Stimulated activated CD4-positive, alpha-beta T cell treated with anti-CD3 and anti-CD28 coated beads, Interleukin-15, amount 100 ng/mL, for 1 hour (primary cell): ENCODE measurements at places on chromosomes 7 and 10.

- no peak for DNase-seq
Measured at GRCh38 chr7:17402628-17403278, 104.3 kb downstream of the AHR start.

- DNase-seq: no peak
Measured at GRCh38 chr7:103521937-103522336, 75.9 kb upstream of the SLC26A5 start.

GRCh38 chr7:1857487-1858421, 187.7 kb downstream of the ELFN1 start:
- DNase-seq: no peak

- no peak for DNase-seq
Measured at GRCh38 chr7:42677751-42678699, 233.8 kb downstream of the C7orf25 start.

GRCh38 chr7:90645784-90646183, 49.7 kb downstream of the CDK14 start:
- DNase-seq: no peak

DNA sequence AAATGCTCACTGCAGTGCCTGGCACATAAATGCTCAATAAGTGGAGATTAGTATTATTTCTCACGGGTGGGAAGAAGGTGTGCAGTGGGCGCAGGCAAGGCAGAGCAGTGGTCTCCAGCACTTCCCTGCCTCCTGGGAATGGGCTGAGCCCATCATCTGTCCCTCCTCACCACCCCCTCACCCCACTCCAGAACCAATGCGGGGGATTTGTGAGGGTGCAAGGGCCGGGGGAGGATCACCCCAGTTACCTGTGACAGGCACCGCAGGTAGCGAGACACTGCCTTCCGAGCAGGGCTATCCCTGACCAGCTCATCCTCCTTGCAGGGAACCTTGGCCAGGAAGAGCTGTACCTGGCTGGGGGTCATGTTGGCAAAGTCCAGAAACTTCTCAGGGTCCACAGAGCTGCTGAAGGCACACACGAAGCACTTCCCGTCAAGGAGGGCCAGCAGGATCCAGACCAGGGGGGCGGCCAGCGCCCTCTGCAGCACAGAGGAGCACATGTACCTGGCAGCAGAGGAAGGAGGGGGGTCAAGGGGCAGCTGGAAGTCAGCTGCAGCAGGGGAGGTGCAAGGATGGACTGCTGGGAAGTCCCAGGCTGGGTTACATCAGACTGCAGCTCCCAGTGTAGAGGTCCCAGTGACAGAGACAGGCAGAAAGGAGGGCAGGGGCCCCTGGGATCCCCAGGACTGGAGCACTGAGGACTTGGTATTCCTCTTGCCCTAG, 2.8 kb downstream of the CALHM3 start:
- no peak for DNase-seq

- no peak for DNase-seq
Measured at GRCh38 chr7:22325671-22326070, 31.3 kb downstream of the RAPGEF5 start.

DNA sequence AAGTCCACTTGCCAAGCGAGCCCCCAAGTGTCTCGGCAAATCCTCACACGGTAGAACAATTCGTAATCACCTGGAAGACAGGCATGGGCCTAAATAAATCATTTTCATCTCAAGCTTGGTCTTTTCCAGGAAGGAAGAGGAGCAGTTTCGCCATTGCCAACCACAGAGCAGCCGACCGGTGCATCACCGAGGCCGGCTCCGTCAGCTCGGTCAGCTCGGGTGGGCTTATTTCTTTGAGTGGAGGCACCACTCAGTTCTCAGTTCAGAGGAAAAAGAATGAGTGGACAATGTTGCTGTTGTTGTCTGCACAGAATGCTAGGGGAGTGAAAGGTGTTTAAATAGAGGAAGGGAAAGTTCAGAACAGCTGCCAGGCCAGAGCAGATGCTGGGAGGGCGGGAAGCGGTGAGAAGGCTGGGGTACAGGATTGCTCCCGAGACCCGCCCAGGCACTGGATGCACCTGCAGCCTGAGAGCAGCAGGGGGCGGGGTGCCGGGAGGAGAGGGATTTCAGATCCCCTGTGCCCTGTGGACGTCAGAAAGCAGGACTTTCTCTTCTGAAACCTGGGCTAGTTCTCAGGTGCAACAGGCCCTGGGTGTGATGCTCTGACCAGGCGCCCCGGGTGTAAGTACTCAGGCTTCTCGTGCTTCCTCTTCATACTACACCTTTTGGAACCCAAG, 17.7 kb upstream of the IGFBP3 start:
- no peak for DNase-seq

DNA sequence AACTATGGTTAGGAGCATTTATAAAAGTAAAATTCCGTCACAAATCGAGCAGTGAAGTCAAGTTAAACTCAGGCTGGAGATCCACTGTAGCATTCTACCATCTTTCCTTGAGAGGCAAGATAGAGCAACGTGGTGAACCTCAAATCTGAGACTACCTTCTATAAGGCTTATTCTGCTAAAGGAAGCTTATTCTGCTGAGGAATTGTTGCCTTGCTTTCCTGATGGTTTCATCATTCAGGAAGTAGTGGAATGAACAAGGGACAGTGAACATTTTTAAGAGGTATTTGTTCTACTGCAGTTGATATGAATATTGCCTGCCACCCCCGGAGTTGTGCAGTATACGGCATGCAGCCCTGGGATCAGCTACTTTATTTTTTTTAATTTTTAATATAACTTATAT, 170.8 kb downstream of the VPS50 start:
- no peak for DNase-seq

DNA sequence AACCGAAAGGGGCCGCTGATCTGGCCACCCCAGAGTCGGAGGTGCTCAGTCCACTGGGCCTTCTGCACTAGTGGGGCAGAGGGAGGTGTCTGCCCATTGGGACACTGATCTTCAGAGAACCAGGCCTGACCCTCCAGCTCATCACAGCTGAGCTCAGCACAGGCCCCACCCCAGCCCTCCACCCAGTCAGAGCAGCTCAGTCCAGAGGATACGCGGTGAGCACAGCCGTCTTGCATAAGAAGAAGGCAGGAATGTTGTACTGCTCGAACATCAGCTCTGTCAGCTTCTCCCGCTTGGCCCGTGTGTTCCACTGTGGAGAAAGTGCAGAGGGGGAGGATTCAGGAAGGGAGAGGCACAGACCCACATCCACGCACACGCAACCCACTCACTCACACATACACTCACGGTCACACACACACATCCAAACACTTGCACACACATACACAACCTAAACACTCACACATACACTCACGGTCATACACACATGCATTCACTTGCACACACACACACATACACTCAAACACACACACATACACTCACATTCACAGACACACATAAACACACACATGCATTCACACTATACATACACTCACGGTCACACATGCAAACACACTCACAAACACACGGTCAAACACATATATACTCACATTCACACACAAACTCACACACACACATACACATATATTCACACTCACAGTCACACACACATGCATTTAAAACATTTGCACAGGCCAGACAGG, 6.3 kb downstream of the ACTL6B start:
- no peak for DNase-seq

DNA sequence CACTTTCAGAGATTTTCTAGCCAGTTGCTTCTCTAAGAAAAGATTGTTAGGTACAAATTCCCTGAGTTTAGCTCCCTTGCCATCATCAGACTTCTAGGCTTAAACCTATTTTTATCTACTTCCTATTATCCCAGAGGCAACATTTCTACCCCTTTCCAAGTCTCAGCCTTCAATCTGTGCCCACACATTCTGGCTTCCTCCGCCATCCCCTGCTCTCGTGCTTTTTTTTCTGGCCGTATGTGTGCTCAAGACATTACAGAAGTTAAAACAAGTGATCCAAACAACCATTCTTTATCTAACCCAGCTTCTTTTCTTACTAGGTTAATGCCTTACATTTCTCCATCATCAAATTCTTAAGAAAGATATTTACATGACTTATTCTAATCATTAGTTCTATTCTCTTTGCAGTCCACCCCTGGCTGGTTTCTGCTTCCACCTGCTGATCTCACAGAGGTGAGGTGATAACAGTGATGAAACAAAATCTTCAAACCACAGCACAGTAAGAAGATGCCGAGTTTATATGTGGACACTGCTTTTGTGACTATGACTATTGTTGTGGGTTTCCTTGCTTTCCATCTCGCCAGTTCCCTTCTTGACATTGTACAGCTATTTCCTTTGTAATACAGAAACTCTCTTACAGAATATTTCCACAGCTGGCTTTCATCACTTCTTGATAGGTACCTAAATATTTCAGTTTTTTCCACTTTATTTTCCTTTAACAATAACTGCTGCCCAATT, 18.3 kb upstream of the CDK6 start:
- no peak for DNase-seq

- no peak for DNase-seq
Measured at GRCh38 chr7:2350861-2351260, 3.8 kb upstream of the EIF3B start.

DNA sequence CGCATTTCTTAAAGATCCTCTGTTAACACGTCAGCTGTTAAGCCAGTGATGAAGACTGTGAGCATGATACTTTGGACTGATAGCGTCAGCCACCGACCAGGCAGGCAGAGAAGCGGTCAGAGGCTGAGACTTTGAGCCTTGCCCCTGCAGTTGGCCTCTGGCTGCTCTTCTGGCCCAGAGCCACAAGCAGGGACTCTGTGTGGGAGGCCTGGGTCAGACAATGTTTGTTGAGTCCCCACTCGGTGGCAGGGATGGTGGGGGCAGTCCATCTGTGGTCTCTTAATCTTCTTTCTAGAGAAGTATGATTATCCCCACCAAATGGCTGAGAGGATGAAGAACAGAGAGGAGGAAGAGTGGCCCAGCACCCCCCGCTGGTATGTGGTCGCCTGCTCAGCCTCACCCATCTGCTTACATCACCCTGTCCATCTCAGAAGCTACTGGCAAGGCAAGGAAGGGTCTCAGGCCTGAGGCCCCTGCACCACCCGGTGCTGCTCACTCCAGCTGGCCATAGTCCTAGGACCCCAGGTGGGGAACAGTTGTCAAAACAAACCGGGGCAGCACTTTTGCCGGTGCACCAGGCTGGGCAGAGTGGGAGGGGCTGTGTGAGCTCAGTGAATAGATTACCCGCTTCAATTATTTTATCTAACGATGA, 202.9 kb downstream of the GRID1 start:
- no peak for DNase-seq

GRCh38 chr10:124286621-124287020, 132.1 kb downstream of the OAT start:
- no peak for DNase-seq

DNA sequence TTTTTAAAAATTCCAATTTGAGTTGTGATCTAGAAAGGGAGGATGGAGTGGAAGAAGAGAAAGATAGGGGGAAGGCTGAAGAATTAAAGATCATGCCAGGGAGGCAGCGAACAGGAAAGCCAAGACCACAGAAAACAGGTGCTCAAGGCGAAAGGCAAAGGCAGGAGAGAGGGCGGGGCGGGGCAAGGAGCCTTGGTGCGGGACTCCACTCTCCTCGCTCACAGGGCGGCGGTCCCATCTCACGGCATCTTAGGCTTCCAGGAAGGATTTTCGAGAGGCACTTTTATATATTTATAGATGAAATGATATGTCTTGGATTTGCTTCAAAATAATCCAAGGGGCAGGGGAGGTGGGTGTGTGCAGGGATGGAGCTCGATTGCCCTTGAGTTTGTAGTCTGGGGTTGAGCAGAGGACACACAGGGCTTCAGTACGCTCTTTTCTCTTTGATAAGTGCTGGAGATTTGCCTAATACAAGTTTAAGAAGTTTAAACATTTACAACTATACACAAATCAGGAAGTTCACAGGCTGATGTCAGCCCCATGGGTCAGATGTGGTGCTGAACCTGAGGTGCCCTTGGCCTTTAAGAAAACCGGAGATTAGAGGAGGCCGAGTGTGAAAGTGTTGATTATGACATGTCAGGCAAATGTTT, 161.1 kb downstream of the PRKAG2 start:
- DNase-seq: no peak

DNA sequence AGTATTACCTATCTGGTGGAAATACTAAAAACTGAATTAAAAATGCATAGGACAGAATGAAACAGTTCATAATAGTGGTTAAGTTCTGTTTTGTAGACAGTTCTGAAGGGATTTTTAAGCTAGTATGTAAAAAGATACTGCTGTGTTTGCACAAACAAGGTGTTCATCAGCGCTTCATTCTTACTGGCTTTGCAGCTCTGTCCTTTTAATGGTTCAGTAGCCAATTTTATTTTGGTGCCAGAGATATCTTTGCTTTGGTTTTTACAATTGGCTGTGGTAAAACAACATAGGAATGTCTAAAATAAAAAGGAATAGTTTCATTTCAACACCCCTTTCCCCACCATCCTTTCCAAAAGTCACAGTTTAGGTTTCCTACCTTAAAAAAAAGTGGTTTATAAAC, 33.0 kb downstream of the STAM start:
- no peak for DNase-seq

- DNase-seq: no peak
Measured at GRCh38 chr10:84005403-84005802, 133.9 kb upstream of the GHITM start.

DNA sequence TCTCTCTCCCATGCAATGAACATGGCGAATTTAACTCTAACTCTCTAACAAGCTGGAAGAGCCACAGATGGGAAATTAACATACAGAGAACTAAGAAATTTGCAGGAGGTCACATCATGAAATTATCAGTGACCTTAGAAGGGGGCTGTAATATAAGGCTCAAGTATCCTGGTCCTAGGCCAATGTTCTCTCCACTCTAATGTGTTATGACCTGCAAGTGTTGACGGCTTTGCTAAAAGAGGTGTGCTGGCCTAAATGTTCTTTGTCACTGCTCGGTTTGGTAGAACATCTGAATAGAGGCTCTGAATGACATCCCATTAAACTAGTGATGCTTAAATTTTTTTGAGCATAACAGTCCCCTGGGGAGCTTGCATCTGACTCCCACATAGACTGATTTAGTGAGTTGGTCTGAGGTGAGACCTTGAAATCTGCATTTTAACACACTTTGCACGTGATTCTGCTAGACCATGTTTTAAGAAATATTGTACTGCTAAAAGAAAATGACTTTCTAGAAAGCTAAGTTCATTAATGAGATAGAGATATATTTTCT, 129.3 kb downstream of the GFRA1 start:
- no peak for DNase-seq

GRCh38 chr7:2437136-2437535, 33.7 kb downstream of the CHST12 start:
- DNase-seq: no peak

DNA sequence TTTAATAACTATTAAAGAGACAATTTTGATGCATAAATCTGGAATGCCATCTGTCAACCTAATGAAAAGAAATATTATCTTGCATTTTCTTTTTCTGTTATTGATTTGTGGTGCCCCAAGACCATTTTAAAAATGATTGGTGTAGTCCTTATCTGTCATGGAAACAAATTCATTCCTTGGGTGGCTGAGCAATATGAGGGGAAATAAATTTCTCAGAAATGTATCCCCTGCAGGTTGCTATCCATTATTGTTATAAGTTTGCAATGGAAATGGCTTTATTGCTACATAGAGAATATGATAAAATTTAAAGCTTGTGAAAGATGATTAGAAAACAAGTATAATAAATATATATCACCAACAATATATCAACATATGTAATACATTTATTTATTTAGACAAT, 607.0 kb downstream of the DNAJB9 start:
- no peak for DNase-seq

- DNase-seq: no peak
Measured at GRCh38 chr10:87750001-87750671, 67.9 kb downstream of the ATAD1 start.

- DNase-seq: no peak
Measured at GRCh38 chr10:61456095-61456789, 3.1 kb upstream of the TMEM26 start.
